ENCODE measurements at places on chromosomes 2 and 18.
A peak's percentile ranks its signal among the peaks of the same experiment; 100 is the strongest.

- no peaks in the 10 kb centered on the region for H3K27me3 ChIP-seq
- H3K4me3 ChIP-seq = no peak overlapping the region
- no peak overlapping the region for H3K27ac ChIP-seq
- H3K4me1 ChIP-seq = no peaks in the 10 kb centered on the region
Observed at GRCh38 chr2:157735532-157735931, 106.9 kb upstream of the ACVR1C start.

- H3K27ac ChIP-seq = no peak overlapping the region
- no peak overlapping the region for H3K4me3 ChIP-seq
- H3K4me1 ChIP-seq = no peaks in the 10 kb centered on the region
- no peaks in the 10 kb centered on the region for H3K36me3 ChIP-seq
- peaks cover 5% of the 10 kb centered on the region for H3K27me3 ChIP-seq
Observed at GRCh38 chr2:119408221-119408619, 23.4 kb upstream of the TMEM37 start.

- H3K36me3 ChIP-seq = no peaks in the 10 kb centered on the region
- no peak overlapping the region for H3K27ac ChIP-seq
- no peaks in the 10 kb centered on the region for H3K4me1 ChIP-seq
- no peak for DNase-seq
- no peaks in the 10 kb centered on the region for H3K27me3 ChIP-seq
Observed at GRCh38 chr2:199329031-199329430, 128.7 kb downstream of the SATB2 start.

- peaks cover 2% of the 10 kb centered on the region for H3K4me1 ChIP-seq
- DNase-seq = no peak
- no peaks in the 10 kb centered on the region for H3K36me3 ChIP-seq
- H3K27ac ChIP-seq = no peak overlapping the region
Observed at GRCh38 chr2:163723881-163724280, 11.9 kb downstream of the FIGN start.

DNA sequence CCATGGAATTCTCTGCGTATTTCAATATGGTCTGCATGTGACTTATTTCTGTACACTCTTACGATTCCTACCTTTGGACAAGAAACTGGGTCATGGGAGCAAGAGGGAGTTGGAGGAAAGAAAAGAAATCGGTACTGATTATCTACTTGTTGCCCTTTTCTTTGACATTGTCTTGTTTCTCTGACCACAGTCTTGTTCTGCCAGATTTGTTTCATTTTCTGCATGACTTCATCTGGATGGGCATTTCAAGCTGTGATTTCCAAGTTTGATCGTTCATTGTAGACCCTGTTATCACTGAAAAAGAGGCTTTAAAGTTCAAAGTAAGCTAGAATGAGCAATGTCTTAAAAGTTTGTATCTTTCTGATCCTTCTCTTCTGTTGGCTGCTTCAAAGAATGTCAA is 2186.3 kb upstream of the CELF4 start:
- peaks cover 20% of the 10 kb centered on the region for H3K4me1 ChIP-seq
- DNase-seq = no peak
- no peak overlapping the region for H3K4me3 ChIP-seq
- no peaks in the 10 kb centered on the region for H3K36me3 ChIP-seq
- no peaks in the 10 kb centered on the region for H3K27me3 ChIP-seq

DNA sequence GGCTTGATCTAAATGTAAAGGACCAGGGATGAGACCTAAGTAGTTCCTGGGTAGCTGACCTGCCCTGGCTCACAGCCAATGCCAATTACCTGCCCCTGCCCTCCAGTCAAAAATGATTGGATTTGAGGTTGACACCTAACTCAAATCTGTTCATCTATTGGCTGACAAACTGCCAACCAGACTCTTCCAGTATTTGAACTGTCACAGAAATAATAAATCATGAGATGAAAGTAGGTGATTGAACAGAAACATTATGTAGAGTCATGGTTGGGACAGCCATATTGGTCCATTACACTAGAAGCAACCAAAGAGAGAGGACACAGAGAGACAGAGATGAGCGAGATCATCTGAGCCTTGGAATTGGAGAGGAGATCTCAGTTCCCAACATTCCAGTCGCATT is 109.1 kb downstream of the ATL2 start:
- H3K4me3 ChIP-seq = no peak overlapping the region
- no peak overlapping the region for H3K27ac ChIP-seq
- H3K4me1 ChIP-seq = no peaks in the 10 kb centered on the region
- DNase-seq = no peak
- no peaks in the 10 kb centered on the region for H3K36me3 ChIP-seq

GRCh38 chr2:181776336-181776735 is 96.0 kb upstream of the NEUROD1 start:
- H3K27me3 ChIP-seq = no peaks in the 10 kb centered on the region
- peaks cover 12% of the 10 kb centered on the region for H3K4me1 ChIP-seq
- no peak overlapping the region for H3K27ac ChIP-seq
- DNase-seq = no peak
- no peak overlapping the region for H3K4me3 ChIP-seq

DNA sequence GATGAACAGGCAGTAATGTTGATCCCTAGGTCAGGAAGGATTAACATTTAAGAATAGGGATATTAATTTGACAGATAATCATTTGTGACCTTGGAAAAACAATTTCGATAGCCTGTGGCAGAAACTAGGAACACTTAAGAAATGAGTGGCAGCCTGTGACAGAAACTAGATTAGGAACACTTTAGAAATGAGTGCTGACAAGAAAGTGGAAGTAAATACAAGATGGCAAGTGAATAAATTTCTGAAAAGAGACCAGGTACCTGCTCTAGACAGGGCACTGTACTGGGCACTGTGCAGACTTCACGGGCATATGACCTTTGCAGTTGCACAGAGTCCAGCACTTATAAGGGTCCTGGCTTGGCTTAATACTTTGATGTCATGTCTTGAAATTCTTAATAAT is 5.5 kb upstream of the HNRNPA3 start:
- H3K4me3 ChIP-seq = no peak overlapping the region
- DNase-seq = no peak
- H3K27ac ChIP-seq = no peak overlapping the region

DNA sequence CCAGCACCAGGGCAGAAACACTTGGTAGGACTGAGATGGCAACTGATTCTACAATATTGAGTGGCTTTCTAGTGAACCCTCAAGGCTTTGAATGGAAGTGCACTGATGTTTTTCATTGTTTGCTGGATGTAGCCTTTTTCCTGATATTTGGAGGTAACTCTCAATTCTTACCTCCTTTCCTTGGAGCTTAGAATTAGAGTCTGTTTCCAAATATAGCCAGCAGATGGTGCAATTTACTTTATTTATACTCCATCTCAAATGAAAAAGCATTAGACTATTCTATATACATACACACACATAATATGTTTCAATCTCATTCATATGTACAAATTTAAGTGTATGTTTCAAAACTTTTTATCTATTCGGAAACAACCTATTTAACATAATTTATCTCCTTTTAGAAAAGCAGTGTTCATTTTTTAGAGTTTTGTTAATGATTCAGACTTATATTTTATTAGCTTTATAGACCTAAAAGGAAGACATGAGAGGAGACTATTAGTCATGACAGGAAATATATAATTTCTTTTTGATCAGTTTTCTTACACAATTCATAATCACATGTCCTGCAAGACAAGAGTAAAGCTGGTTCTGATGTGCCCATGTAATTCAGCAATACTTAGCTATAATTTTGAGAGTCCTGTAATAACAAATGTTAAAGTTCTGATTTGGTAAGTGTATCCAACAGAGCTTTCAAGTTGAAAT is 124.8 kb downstream of the NUP35 start:
- DNase-seq = peak; percentile 32
- H3K4me1 ChIP-seq = no peaks in the 10 kb centered on the region
- H3K36me3 ChIP-seq = no peaks in the 10 kb centered on the region
- H3K27ac ChIP-seq = no peak overlapping the region
- H3K27me3 ChIP-seq = no peaks in the 10 kb centered on the region

DNA sequence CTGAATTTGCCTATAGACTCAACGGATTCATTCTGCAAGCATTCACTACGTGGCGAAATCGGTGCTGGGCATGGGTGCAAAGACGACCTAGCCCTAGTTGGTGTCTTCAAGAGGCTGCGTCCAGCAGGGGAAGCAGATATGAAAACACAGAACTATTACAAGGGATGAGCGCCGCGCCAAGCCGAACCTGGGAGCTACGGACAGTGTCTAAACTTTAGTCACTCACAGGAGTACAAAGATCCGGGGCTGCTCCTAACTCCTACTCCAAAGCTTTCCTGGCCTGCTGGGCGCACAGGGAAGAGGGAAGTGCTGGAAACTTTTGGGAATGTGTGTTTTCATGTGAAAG is 732 bp upstream of the ANXA4 start:
- no peaks in the 10 kb centered on the region for H3K4me1 ChIP-seq
- no peaks in the 10 kb centered on the region for H3K36me3 ChIP-seq
- DNase-seq = peak; percentile 5
- H3K27me3 ChIP-seq = peaks cover 12% of the 10 kb centered on the region
- H3K4me3 ChIP-seq = peak overlapping the region; percentile 46

DNA sequence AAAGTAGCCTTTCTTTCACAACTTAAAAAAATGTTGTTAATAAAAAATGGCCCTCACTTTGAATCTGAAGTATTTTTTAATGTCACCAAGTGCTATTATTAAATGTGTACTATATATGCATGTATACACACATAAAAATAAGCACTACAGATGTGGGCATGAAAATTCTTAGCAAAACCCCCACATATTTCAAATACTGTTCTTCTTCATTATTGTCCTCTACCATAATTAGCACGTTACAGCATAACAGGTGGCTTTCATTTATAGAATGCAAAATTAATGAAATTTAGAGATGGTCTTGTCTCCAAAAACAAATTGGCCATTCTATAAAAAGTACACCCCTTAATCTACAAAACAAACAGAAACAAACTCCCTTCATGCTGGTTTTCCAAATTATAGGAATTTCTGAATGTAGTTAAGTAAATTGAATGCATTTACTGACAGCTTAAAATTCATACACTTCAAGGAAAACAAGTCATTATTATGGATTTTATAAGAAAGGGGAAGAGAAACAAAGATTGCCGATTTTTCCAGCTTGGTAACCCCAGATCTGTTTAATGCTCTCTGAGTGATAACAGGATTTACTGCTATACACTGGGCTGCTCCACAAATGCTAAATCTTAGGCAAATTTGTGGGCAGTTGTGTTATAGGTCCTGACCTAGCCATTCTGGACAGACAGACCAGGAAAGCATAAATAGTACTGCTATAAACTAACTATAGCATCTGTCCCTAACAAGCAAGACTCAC is 67.2 kb downstream of the SPRED2 start:
- no peak overlapping the region for H3K4me3 ChIP-seq
- no peaks in the 10 kb centered on the region for H3K36me3 ChIP-seq
- peaks cover 9% of the 10 kb centered on the region for H3K4me1 ChIP-seq
- DNase-seq = no peak
- no peaks in the 10 kb centered on the region for H3K27me3 ChIP-seq
- H3K27ac ChIP-seq = no peak overlapping the region

GRCh38 chr2:156399224-156399949 is 36.8 kb upstream of the GPD2 start:
- H3K27me3 ChIP-seq = no peaks in the 10 kb centered on the region
- no peaks in the 10 kb centered on the region for H3K4me1 ChIP-seq
- no peak for DNase-seq

- H3K36me3 ChIP-seq = peaks cover 38% of the 10 kb centered on the region
- no peak overlapping the region for H3K4me3 ChIP-seq
- H3K4me1 ChIP-seq = no peaks in the 10 kb centered on the region
- H3K27me3 ChIP-seq = no peaks in the 10 kb centered on the region
- DNase-seq = no peak
Observed at GRCh38 chr2:241742320-241742939, 8.0 kb downstream of the D2HGDH start.

- H3K27me3 ChIP-seq = no peaks in the 10 kb centered on the region
- H3K4me1 ChIP-seq = no peaks in the 10 kb centered on the region
Observed at GRCh38 chr2:239375278-239376061, 25.4 kb downstream of the HDAC4 start.

DNA sequence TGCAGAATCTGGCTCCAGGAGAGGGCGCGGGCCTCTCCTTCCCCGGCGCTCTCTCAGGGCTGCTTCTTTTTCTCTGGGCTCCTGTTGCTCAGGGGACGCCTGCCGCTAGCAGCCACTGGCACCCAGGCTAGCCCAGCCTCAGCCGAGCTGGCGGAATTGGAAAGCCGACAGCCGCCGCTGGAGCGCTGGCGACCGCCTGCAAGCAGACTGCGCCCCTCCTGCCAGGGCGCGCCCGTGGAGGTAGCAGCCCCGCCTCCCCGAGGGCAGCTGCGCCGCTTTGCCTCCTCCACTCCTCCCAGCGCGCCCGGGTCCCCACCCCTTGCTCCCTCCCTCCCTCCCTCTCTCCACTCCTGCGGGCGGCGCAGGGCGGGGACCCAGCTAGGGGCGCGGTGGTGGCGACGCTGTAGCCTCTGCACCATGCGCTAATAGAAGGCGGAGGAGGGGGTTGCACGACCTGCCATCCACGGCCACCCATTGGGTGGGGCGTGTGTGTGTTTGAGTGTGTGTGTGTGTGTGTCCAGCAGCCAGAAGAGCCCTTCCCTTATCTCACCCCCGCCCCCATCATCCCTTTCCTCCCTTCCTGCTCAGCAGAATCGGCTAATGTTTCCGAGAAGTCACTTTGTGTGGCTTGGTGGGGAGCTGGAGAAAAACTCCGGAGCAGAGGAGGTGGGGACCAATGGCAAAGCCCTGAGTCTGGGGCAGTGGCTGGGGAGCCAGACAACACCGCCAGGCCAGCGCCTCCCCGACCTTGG is at the start of gene SCN9A:
TSS of gene SCN9A (minus strand) at position 209 of the 752 bp plus-strand sequence. CDS start 64,188 bp downstream, outside the sequence.
- peaks cover 8% of the 10 kb centered on the region for H3K4me1 ChIP-seq
- peak within 1 kb of the TSS; percentile 57 for H3K4me3 ChIP-seq
- H3K27me3 ChIP-seq = no peaks in the 10 kb centered on the region
- DNase-seq = peak; percentile 82

DNA sequence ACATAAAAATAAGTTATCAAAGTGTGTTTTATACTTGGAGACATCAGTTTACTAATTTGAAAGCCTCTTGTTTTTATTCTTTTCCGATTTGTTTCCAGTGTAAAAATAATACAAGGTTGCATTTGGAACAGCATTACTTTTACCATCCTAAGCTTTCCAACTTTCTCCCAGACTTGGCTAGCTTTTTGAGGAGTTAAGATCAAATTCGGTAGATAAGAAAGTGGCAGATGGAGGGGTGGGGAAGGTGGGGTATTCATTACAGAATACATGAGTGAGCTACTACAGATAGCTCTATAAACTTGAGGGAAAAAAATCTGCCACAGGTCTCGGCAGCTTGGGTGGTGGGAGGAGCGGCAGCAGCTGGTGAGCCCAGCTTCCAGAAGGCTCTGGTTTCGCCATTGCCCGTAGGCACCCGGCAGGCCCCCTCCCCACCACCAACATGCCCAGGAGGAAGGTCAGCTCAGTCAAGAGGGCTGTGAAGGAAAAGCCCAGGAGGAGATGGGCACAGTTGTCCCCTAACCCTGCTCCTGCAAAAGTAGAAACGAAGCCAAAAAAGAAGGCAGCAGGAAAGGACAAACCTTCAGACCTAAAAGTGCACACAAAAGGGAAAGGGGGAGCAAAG is 18.6 kb upstream of the RMC1 start:
- H3K4me1 ChIP-seq = no peaks in the 10 kb centered on the region
- H3K27me3 ChIP-seq = no peaks in the 10 kb centered on the region
- no peak overlapping the region for H3K4me3 ChIP-seq
- peaks cover 39% of the 10 kb centered on the region for H3K36me3 ChIP-seq

- peak overlapping the region; percentile 53 for H3K4me3 ChIP-seq
- H3K36me3 ChIP-seq = no peaks in the 10 kb centered on the region
- peaks cover 3% of the 10 kb centered on the region for H3K4me1 ChIP-seq
- no peak overlapping the region for H3K27ac ChIP-seq
Observed at GRCh38 chr2:96527286-96528005, 9.1 kb upstream of the ARID5A start.

GRCh38 chr2:85957256-85957655 is 68.5 kb upstream of the ST3GAL5 start:
- H3K4me1 ChIP-seq = peaks cover 13% of the 10 kb centered on the region
- no peaks in the 10 kb centered on the region for H3K36me3 ChIP-seq
- H3K4me3 ChIP-seq = no peak overlapping the region
- no peak overlapping the region for H3K27ac ChIP-seq
- no peak for DNase-seq
